Activated CD4-positive, alpha-beta T cell treated with anti-CD3 and anti-CD28 coated beads for 4 hours (primary cell): ENCODE measurements at places on chromosomes 16 and 17.

- no peak for DNase-seq
Observed at GRCh38 chr17:2776589-2777241, 19.5 kb upstream of the RAP1GAP2 start.

DNA sequence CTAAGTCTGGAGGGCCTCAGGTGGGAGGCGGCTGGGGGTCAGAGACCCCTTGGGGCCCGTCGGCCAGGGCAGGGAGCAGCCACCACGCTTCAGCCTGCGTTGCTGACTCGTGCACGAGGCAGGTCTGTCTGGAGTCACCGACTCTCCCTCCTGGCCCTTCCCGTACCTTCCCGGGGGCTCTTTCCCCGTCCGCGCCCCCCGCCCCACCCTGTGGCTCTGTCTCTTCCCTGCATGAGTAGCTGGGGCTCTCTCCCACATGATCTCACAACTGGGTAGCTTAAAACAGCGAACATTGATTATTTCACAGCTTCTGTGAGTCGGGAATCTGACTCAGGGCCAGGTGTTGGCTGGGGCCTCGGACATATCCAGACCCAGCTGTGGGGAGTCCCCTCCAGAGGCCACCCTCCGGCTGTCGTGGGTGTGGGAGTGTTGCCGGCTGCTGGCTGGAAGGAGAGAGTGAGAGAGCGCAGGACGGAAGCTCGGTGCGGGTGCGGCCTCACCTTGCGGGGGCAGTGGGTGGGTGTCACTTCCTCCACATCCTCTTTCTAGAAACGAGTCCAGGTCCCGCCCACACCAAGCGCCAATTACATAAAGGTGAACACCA lies 17.3 kb downstream of the BAHCC1 start:
- peak; percentile 58 for DNase-seq

DNA sequence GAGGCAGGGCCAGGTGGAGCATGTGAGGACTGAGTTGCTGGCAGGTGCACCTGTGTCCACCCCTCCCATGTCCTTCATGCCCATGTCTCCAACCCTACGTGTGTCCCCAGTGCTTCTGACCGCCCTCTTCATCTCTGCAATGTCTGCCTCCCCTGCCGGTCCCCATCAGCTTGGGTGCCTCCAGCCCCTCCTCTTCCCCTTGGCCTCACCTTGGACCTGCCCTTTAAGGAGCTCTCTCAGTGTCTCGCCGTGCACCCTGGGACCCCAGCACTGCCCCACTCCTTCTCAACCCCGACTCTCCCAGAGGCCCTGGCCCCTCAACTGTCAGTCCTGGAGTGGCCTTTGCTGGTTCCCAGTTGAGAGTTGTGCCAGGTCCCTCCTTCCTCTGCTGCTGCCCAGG lies 15.0 kb downstream of the RIPOR1 start:
- no peak for DNase-seq

DNA sequence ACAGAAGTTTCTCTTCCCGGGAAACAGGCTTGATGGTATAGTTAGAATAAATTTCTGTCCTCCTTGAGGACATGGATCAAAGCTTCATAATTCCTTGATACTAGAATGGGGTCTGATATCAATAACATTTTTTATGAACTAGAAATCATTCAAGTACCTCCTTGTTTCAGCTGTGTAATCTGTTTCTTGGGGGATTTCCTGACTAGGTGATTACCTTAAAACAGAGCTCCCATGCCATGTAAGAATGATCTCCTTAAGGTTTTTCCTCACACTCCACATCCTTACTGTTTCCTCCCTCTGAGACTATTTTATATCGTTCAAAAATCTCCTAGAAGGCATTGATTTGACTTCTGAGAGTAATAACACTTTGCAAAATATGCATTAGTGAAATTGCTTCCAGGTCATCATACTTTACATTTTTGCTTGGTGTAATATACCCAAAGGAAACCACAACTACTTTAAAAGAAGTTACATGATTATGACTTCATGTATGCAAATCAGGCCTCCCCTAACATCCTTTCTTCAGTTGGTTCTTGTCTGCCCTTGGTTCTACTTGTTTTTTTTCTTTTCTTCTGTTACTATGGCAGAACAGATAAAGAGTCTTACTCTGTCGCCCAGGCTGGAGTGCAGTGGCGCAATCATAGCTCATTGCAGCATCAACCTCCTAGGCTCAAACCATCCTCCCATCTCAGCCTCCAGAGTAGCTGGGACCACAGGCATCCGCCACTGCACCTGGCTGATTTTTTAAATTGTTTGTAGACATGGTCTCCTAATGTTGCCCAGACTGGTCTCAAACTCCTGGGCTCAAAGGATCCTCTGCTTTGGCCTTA lies 388.8 kb downstream of the ZFHX3 start:
- DNase-seq, result no peak

- DNase-seq, result no peak
Observed at GRCh38 chr17:6823011-6823442, 8.5 kb downstream of the TEKT1 start.
